Activated CD8-positive, alpha-beta T cell treated with anti-CD3 and anti-CD28 coated beads, Interleukin-2, amount 10 ng/mL, durations not matched to agents 7 days and 5 days (primary cell): ENCODE measurements at places on chromosomes 7 and 10. TPM values are rescaled to one million over a fixed set of nuclear protein-coding genes. Genes with fewer than 3 reads are reported as not detected.

Gene SMIM30
- total RNA-seq = 25.8 TPM

GRCh38 chr7:18727115-18727870 lies 231.7 kb downstream of the HDAC9 start:
- no peak for DNase-seq
- no peak overlapping the region for H3K27ac ChIP-seq
- no peak overlapping the region for H3K4me3 ChIP-seq
- H3K4me1 ChIP-seq = no peaks in the 10 kb centered on the region
- no peaks in the 10 kb centered on the region for H3K27me3 ChIP-seq

- peaks cover 41% of the 10 kb centered on the region for H3K27me3 ChIP-seq
- H3K36me3 ChIP-seq = peaks cover 3% of the 10 kb centered on the region
- H3K27ac ChIP-seq = no peak within 1 kb of the TSS
- peak; percentile 56 for DNase-seq
- peak within 1 kb of the TSS; percentile 76 for H3K4me3 ChIP-seq
These were observed at the start of gene C1QL3 for GRCh38 chr10:16521311-16522016. Gene C1QL3 (minus strand): TSS chr10:16521879. CDS start chr10:16521065, 814 bp downstream.

Gene TSPAN14
- 117 TPM for total RNA-seq

Gene GATAD1
- 12.4 TPM for total RNA-seq

- H3K27ac ChIP-seq = no peak overlapping the region
- no peaks in the 10 kb centered on the region for H3K36me3 ChIP-seq
- peak overlapping the region; percentile 17 for H3K4me3 ChIP-seq
- no peaks in the 10 kb centered on the region for H3K4me1 ChIP-seq
These were observed 161.6 kb upstream of the PRSS1 start for GRCh38 chr7:142587578-142588191.

Gene ZNF467
- total RNA-seq = 0.08 TPM

Gene NKX2-3
- not detected for total RNA-seq

GRCh38 chr7:139869886-139870285 lies 40.8 kb downstream of the TBXAS1 start:
- H3K27ac ChIP-seq = no peak overlapping the region
- no peaks in the 10 kb centered on the region for H3K4me1 ChIP-seq
- no peaks in the 10 kb centered on the region for H3K36me3 ChIP-seq
- DNase-seq = no peak

DNA sequence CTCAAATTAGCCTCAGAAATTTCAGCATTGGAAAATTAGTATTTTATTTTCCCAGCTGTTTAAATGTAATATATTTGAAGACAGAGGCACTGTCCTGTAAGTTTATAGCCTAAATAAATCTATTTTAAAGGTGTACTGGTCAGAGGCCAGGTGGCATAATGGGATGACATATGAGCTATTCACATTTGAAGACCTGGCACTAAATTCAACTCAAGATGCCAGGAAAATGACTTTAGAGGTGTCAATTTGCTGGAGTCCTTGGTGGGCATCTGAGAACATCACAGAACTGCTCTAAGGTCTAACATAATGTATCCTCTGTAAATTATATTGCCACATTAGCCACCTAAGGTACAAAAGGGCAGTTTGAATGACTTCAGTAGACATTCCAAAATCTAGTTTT lies 348.9 kb upstream of the BMPER start:
- H3K4me1 ChIP-seq = no peaks in the 10 kb centered on the region
- no peaks in the 10 kb centered on the region for H3K36me3 ChIP-seq
- H3K27me3 ChIP-seq = no peaks in the 10 kb centered on the region
- no peak overlapping the region for H3K4me3 ChIP-seq
- H3K27ac ChIP-seq = no peak overlapping the region

DNA sequence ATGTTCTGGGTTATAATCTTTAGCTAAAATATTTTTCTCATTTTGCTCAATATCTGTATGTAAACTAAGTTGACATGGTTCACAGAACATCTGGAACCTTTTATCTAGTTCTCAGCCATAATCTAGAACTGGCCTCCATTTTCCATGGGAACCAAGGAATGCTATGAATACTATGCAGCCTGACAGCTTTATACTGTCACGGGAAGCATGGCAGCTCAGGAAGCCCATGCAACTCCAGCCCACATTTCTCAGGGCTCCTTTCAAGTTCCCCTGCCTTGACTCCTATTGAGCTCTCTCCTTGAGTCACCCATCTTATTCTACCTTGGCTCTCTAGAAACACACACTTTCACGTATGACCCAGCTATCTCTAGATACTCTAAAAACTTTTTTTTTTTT lies 36.6 kb upstream of the PRKAR2B start:
- no peaks in the 10 kb centered on the region for H3K4me1 ChIP-seq
- no peak for DNase-seq
- peaks cover 2% of the 10 kb centered on the region for H3K27me3 ChIP-seq
- H3K4me3 ChIP-seq = no peak overlapping the region

DNA sequence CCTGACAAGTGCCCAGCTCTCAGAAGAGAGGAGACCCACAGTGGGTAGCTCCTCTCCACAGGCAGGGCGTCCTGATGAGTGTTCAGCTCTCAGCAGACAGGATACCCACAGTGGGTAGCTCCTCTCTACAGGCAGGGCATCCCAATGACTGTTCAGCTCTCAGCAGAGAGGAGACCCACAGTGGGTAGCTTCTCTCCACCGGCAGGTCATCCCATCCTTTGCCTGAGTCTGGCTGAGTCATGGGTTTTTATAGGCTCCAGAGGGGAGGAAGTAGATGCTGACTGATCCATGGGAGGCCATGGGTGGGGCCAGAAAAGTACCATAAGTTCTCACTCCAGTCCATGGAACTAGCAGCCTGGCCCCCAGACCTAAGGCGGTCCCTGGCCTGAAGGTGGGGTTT lies 18.5 kb downstream of the CFAP70 start:
- H3K27me3 ChIP-seq = no peaks in the 10 kb centered on the region
- H3K27ac ChIP-seq = no peak overlapping the region
- H3K4me3 ChIP-seq = no peak overlapping the region
- no peaks in the 10 kb centered on the region for H3K4me1 ChIP-seq
- no peak for DNase-seq

Gene PKD2L1
- 0.10 TPM for total RNA-seq

- peaks cover 47% of the 10 kb centered on the region for H3K4me1 ChIP-seq
- H3K4me3 ChIP-seq = peak overlapping the region; percentile 74
- no peak overlapping the region for H3K27ac ChIP-seq
These were observed 3.4 kb downstream of the KCNIP2 start for GRCh38 chr10:101840102-101840684.

GRCh38 chr7:30654296-30655090 lies 27.8 kb downstream of the CRHR2 start:
- no peaks in the 10 kb centered on the region for H3K27me3 ChIP-seq
- H3K36me3 ChIP-seq = no peaks in the 10 kb centered on the region
- no peak overlapping the region for H3K4me3 ChIP-seq
- no peaks in the 10 kb centered on the region for H3K4me1 ChIP-seq
